ENCODE measurements at places on chromosomes 5 and 9.
A peak's percentile ranks its signal among the peaks of the same experiment; 100 is the strongest.

DNA sequence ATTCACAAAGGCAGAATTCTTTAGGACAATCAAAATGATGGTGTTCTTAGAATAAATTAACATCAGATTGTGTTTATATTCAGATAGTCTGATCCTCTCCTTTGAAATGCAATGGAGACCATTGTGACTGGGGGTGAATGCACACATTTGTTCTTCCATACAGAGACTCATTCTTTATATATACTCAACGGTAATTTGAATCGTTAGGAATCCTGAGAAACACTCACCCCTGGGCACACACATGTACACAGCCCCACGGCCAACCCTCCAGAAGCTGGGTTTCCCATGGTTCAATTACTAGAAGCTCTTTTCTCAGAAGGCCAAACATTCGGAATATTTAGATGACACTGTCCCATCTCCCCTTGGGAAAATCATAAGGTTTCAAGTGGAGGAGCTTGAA, 57.5 kb upstream of the EPB41L4B start:
- H3K36me3 ChIP-seq = no peaks in the 10 kb centered on the region
- no peak for DNase-seq
- no peaks in the 10 kb centered on the region for H3K4me1 ChIP-seq
- no peak overlapping the region for H3K27ac ChIP-seq
- H3K4me3 ChIP-seq = no peak overlapping the region

DNA sequence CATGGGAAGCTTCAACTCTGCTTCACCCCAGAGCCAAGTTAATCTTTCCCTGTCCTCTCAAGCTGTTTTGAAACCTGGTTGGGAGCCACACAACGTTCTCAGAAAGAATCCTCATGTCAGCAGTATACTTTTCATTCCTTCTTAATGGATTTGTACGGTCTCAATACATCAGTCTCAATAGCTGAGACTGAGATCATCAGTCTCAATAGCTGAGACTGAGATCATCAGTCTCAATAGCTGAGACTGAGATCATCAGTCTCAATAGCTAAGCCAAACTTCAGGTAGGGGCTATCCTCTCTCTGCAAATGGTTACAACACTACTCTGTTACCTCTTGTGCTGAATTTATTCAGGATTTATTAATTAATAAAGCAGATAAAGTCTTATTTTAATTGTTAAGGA, 1317.4 kb upstream of the CDH9 start:
- H3K4me1 ChIP-seq = no peaks in the 10 kb centered on the region
- no peak overlapping the region for H3K4me3 ChIP-seq
- DNase-seq = no peak
- no peaks in the 10 kb centered on the region for H3K27me3 ChIP-seq
- no peak overlapping the region for H3K27ac ChIP-seq

GRCh38 chr5:180284149-180284548, 7.7 kb downstream of the MAPK9 start:
- no peaks in the 10 kb centered on the region for H3K27me3 ChIP-seq
- H3K36me3 ChIP-seq = no peaks in the 10 kb centered on the region
- no peak overlapping the region for H3K27ac ChIP-seq

- no peaks in the 10 kb centered on the region for H3K36me3 ChIP-seq
- H3K4me3 ChIP-seq = no peak overlapping the region
- no peak overlapping the region for H3K27ac ChIP-seq
- H3K4me1 ChIP-seq = peaks cover 18% of the 10 kb centered on the region
- DNase-seq = no peak
These were observed 19.0 kb downstream of the ANXA2R start for GRCh38 chr5:43021151-43021550.

DNA sequence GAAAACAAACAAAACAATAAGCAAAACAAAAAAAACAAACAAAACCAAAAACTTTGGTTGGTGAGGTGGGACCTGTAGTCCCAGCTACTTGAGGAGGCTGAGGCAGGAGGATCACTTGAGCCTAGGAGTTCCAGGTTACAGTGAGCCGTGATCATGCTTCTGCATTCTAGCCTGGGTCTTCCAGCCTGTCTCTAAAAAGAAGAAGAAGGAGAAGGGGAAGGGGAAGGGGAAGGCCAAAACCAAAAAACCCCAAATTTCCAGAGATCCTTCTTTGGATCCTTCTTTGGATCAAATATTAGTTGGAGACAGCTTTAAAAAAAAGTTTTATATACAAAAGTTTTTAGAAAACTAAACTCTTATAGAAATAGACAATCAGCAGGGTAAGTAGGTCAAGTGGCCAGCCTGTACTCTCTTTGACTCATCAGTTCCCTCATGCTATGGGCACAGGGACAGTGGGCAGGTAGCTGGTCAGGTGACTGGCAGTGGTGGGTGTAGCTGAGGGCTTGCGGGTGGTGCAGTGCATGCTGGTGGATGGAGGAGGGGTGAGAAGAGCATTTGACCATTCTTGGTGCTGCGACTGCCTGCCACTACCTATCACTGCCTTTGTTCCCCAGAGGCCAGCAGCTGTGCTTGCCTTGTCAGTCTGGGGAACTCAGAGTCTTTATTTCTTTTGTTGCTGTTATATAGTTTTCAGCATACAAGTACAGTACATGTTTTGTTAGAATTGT, 12.6 kb downstream of the RCL1 start:
- no peaks in the 10 kb centered on the region for H3K27me3 ChIP-seq
- H3K36me3 ChIP-seq = no peaks in the 10 kb centered on the region
- H3K4me1 ChIP-seq = no peaks in the 10 kb centered on the region
- DNase-seq = no peak
- no peak overlapping the region for H3K4me3 ChIP-seq

GRCh38 chr5:132608107-132608506, 49.9 kb upstream of the IL13 start:
- H3K4me1 ChIP-seq = no peaks in the 10 kb centered on the region
- no peak for DNase-seq
- H3K27me3 ChIP-seq = no peaks in the 10 kb centered on the region
- no peak overlapping the region for H3K27ac ChIP-seq
- H3K36me3 ChIP-seq = peaks cover 24% of the 10 kb centered on the region

GRCh38 chr5:175659546-175660253, 1.8 kb downstream of the HRH2 start:
- no peak for DNase-seq
- no peak overlapping the region for H3K4me3 ChIP-seq
- H3K27ac ChIP-seq = no peak overlapping the region

GRCh38 chr5:173981185-173981761, 7.7 kb upstream of the C5orf47 start:
- H3K4me1 ChIP-seq = peaks cover 12% of the 10 kb centered on the region
- H3K4me3 ChIP-seq = no peak overlapping the region
- no peaks in the 10 kb centered on the region for H3K27me3 ChIP-seq
- peak; percentile 76 for DNase-seq

DNA sequence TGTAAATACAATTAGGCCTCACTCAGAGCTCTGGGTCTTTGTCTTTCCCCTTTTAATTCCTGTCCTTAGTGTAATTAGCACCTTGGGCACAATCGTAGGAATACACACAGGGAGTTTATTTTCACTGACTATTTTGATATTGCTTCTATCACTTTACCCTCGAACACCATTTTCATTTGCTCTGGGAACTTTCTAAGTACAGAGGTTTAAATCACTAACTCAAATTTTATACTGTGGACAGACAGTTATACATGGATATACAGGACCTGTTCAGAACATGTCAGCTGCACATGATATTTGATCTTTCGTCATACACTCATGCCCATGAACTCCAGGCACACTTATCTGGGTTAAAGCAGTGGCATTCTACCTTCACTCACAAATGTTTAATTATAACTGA, 217.8 kb upstream of the TMEM161B start:
- H3K4me1 ChIP-seq = peaks cover 76% of the 10 kb centered on the region
- H3K4me3 ChIP-seq = no peak overlapping the region
- no peaks in the 10 kb centered on the region for H3K27me3 ChIP-seq
- H3K36me3 ChIP-seq = no peaks in the 10 kb centered on the region
- no peak overlapping the region for H3K27ac ChIP-seq

DNA sequence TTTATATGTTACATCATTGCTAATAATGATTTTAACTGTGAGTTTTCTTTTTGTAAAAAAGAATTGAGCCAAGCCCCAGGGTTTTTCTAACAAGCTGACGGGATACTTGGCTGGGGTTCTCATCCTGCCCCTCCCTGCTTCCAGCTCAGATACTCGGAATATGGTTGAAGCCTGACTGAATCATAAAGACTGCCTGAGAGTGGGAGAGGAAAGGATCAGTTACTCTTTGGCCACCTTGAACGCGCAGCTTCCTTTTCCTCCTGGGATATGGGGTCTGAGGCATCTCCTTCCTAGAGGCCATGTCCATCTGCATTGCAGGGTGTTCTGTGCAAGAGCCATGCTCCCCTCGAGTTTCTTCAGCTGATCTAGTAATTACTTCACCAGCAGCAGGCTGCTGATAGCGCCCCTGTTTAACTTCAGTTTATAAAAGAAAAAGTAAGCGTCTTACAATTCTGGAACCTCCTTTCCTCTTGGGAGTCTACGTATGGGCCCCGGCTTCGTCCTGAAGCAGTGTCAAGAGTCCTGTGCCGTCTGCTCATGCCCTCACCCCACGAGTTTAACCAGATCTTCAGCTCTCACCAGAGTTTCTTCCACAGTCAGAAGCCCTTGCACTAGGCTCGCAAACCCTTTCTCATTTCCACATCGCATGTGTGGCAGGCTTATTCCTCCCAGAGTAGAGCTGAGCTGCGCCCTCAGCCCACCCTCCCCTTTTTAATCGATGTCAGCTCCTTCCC, 130.0 kb downstream of the MVB12B start:
- no peak for DNase-seq
- no peak overlapping the region for H3K27ac ChIP-seq
- H3K4me3 ChIP-seq = no peak overlapping the region
- H3K27me3 ChIP-seq = no peaks in the 10 kb centered on the region
- H3K4me1 ChIP-seq = peaks cover 43% of the 10 kb centered on the region

DNA sequence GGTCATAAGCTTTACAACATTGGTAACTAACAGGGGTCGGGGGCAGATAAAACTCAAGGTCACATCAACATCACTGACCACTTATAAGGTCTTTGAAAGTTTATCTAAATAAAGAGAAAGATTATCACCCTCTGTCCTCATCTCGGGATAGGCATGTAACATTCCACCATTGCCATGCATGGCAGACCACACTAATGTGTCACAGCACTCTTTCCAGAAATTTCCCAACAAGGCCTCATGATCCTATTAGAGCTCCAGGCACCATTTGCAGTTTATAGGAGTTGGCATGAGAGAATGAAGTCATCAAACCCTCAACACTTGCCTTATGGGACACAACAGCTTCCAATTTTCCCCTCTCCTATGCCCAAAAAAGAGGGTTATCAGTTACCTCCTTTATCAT, 31.9 kb upstream of the ZNF622 start:
- H3K27ac ChIP-seq = no peak overlapping the region
- H3K4me3 ChIP-seq = no peak overlapping the region
- no peaks in the 10 kb centered on the region for H3K27me3 ChIP-seq
- no peaks in the 10 kb centered on the region for H3K36me3 ChIP-seq
- DNase-seq = no peak

- no peak for DNase-seq
- H3K27ac ChIP-seq = no peak overlapping the region
- H3K4me3 ChIP-seq = no peak overlapping the region
- H3K27me3 ChIP-seq = no peaks in the 10 kb centered on the region
These were observed 115.0 kb downstream of the CETN3 start for GRCh38 chr5:90294604-90295003.

DNA sequence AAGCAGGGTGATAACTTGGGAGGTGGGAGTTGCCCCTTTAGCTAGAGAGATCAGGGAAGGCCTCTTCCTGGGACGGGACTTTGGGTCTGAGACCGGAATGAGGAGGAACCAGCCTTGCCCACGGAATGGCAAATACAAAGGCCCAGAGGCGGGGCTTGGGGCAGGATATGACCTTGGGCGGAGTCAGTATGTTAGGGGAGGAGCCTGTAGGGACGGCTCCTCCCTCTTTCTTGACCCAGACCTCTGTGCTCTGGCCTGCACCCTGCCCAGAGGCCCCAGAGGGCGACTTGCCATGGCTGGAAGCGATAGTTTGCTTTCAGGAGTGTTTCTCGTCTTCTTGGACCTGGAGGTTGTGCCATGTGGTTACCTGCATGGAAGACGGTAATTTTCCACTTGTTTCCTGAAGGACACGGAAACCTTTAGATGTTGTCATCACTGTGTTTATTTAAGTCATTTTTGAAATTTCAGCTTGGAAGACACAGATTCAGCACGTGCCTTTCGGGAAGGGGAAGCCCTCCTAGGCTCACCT, 85.6 kb downstream of the DAB2IP start:
- no peaks in the 10 kb centered on the region for H3K36me3 ChIP-seq
- peaks cover 10% of the 10 kb centered on the region for H3K27me3 ChIP-seq
- DNase-seq = peak; percentile 45
- H3K4me1 ChIP-seq = peaks cover 53% of the 10 kb centered on the region
- peak overlapping the region; percentile 63 for H3K4me3 ChIP-seq
- H3K27ac ChIP-seq = no peak overlapping the region

DNA sequence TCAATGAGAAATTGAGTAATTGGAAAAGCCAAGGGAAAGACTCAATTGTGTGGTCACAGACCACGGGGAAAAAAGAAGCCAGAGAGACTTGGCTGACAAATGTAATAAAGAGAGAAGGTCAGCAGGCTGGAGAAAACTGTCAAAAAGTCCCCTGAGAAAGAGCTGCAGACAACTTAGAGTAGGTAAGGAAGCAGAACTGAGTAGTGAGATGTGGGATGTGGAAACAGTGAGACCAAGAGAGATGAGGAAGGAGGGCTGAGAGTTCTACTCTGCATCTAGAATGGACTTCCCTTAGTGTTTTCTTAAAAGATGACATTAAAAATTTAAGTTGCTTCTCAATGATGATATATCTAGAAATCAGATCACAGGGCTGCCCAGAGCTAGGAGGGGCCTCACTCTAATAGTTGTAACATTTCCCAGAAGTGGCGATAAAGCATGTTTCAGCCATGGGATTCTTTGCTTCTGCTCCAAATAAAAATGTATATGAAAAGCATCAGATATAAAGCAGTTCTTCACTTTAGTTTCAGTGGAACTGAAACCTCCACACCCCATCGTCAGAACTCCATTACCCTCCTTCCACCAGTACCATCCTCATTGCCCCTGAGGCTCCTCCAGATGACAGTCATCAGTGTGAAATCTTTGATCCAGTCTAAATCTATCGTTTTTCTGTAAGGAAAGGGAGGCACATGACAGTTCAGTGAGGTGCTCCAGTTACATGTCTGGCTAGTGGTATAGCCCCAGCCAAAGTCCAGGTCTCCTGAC, 80.6 kb downstream of the SPEF2 start:
- no peak for DNase-seq
- H3K36me3 ChIP-seq = no peaks in the 10 kb centered on the region
- no peak overlapping the region for H3K4me3 ChIP-seq
- peaks cover 28% of the 10 kb centered on the region for H3K27me3 ChIP-seq

- H3K27me3 ChIP-seq = no peaks in the 10 kb centered on the region
- no peak for DNase-seq
- no peaks in the 10 kb centered on the region for H3K36me3 ChIP-seq
- H3K27ac ChIP-seq = no peak overlapping the region
- peaks cover 29% of the 10 kb centered on the region for H3K4me1 ChIP-seq
These were observed 18.2 kb downstream of the ASS1 start for GRCh38 chr9:130462685-130463540.

Measured in neural progenitor cell (in vitro differentiated cells).